ENCODE measurements at places on chromosomes 3 and 15.

- no peak for DNase-seq
Measured at GRCh38 chr15:25545017-25545416, 106.2 kb upstream of the UBE3A start.

GRCh38 chr3:9582332-9582731 is 28.7 kb upstream of the LHFPL4 start:
- DNase-seq, result no peak

GRCh38 chr3:76585794-76586392 is 454.0 kb upstream of the ROBO2 start:
- no peak for DNase-seq

- no peak for DNase-seq
Measured at GRCh38 chr3:49711489-49711888, 8.0 kb downstream of the AMIGO3 start.

GRCh38 chr3:60801307-60801706 is 449.9 kb downstream of the FHIT start:
- no peak for DNase-seq

DNA sequence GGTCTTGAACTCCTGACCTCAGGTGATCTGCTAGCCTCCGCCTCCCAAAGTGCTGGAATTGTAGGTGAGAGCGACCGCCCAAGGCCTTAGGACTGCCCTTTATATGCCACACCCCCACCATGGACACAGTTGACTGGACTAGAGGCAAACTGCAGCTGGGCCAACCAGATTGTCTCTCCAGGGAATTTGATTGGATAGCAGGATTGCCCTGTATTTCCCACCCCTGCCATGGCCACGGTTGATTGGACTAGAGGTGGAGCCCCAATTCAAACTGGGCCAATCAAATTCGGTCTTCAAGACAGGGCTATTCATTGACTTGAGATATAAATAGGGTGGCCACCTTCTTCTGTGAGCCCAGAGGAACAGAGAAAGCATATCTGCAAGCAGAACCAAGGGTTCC is 6.9 kb upstream of the CLPX start:
- DNase-seq, result no peak

All from germinal center (tissue), 1 donor.